ENCODE measurements at places on chromosomes 5 and 9. TPM values are rescaled to one million over a fixed set of nuclear protein-coding genes. Genes with fewer than 3 reads are reported as not detected.

GRCh38 chr5:57037355-57037754 is 85.4 kb upstream of the MIER3 start:
- peak; percentile 43 for DNase-seq

- no peak for DNase-seq
Measured at GRCh38 chr5:40429258-40430100, 250.2 kb upstream of the PTGER4 start.

DNA sequence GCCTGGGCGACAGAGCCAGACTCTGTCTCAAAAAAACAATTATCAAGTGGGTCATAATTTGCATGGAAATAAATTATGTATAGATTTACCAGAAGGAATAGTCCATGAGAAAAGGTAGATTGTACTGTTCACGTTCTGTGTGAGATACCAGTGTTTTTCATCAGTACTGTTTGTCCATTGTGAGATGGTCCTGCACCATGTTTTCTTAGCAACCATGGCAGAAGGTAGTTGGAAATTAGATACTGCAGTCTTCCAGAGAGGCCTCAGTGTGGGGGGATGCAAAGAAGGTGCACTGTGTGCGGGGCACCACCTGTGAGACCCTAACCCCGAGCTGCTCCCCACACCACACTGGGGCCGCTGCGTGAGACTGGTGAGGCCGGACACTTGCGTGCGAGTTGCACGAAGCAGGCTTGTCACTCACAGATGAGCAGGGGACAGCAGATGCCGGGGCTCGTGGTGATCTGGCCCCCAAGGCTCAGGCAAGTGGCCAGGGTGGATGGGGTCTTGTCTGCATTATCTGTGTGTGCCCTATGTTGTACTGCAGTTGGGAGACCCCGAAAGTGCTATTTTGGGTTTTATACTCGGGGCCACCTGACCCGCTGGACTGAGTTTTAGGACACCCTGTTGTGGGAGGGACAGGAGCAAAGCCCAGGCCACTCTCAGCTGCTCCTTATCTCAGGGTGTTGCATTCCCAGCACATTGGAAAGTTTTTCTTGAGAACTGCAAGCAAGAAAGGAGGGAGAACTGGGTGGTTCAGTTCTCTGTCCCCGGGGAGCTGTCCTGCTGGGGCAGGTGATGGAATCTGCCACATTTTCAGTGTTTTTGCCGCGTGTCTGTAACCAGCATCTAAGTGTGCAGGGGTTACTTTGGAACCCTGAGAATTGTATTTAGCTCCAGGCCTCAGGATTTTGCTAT is 61.9 kb downstream of the EHMT1 start:
- peak; percentile 68 for DNase-seq

- no peak for DNase-seq
Measured at GRCh38 chr9:132141344-132141947, 20.4 kb upstream of the NTNG2 start.

DNA sequence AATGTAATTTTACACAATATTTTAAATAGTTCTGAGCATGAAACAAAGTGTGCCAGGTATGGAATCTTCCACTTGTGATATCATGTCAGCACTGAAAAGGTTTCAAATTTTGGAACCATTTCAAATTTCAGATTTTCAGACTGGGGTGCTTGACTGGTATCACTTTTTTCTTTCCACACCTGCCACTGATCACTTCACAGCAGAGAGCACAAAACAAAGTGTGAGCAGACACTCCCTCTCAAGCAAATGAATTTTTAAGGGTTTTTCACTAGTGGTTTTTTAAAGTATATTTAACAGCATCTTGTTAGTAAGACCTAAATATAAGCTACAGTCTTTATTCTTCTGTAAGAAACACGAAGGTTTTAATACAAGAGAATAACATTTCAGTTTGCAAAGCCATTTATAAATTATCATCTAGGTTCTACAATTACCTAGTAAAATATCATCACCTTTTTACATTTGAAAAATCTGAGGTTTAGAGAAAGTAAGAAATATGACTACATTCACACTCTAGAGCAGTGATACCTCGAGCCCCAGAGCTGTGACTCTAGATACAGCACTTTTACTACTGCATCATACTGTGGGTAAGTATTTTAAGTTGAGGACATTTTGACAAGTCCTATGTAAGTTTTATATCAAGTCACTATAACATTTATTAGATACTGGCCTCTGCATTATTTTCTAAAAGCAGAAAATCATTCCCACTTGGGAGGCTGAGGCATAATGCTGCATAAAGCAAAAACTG is 14.6 kb downstream of the GOLPH3 start:
- no peak for DNase-seq

GRCh38 chr5:74374656-74375055 is 265.9 kb downstream of the ENC1 start:
- no peak for DNase-seq

DNA sequence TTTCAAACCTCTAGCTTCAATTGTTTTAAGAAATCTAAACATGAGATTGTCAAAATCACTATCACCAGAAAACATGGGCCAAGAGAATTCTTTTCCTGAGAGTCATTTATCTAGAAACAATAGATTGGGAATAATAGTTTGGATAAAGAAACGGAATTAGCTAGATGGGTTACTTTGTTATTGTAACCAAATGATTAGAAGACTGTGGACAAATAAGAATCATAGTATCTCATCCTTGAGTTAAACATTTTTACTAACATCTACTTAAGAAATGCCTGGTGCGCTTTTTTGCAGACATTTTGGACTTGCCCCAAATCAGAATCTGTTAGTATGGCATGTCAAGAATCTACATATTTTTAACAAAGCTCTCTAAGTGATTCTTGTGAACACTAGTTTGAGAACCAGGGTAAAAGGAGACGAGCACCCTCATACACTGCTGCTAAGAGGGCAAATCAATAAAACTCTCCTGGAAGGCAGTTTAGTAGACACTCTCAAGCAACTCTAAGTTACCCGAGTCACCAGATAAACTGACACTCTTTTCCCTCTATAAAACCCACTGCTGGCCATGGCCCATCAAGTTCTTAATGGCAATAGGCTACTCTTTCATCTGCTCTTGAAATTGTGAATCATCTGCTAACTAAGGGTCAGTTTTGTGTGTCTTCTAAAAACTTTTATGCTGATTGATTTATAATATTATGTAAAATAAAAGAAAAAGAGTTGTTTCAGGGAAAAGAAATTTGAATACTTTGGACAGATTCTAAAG is 39.1 kb downstream of the TPD52L3 start:
- DNase-seq, result no peak

DNA sequence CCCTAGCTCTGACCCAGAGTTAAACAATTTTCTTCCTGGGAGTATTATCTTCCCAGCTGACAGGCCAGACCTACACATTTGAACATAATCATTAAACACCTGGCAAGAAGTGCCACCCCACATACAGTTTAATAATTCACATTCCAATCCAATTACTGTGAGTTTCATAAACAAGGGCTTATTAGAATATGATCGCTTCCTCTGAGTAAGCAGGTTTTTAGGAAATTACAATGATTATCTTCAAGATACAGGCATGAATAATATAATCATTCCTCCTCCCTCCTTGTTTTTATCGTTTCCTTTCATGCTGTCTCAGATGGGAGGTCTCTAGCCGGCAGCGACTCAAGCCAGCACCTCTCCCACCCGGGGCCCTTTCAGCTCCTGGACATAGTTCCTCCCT is 15.8 kb upstream of the KIF4B start:
- DNase-seq, result no peak

DNA sequence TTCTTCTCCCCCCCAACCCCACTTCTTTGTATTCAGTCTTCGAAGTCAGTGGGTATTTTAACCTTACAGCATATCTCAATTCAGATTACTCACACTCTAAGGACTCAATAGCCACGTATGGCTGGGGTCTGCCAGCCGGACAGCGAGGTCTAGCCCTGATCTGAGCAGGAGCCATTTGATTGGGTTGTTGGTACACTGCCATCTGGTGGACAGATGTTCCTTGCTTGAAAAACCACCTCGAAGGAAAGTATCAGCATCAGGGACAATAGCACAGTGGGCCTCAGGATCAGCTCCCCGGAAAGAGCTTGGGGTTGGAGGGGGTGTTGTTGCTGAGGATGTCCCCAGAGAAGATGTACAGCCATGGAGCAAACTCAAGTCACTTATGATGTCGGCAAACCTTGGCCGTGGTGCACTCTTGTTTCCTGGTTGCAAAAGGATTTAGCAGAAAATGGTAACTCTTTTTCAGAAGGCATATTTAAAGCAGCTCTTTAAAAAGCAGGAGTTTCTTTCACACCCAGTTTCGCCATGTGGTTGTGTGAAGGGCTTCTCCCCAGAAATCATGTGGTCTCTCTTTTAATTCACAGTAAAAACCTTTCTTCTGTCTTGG is 31.7 kb upstream of the KCNMB1 start:
- peak; percentile 65 for DNase-seq

- DNase-seq, result no peak
Measured at GRCh38 chr5:41413074-41413473, 97.3 kb downstream of the PLCXD3 start.

DNA sequence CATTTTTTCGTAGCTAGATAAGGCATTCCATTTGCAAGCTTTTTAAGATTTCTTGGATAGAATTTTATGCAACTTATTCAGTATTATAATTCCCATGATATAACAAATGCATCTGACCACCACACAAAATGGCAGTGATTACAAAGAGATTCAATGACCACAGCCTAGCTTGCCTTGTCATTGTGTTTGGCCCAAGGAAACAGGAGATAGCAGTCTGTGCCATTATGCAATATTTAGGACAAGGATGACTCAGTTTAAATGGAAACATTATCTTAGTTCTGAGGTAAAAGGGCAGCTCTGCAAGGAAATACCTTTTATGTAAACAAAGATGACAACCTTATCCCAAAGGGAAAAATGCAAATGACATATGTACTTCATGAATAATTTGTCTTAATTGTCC is 89.8 kb downstream of the NUDT12 start:
- no peak for DNase-seq

- DNase-seq, result no peak
Measured at GRCh38 chr9:94973451-94973941, 247.0 kb downstream of the AOPEP start.

GRCh38 chr5:53942724-53943123 is 367.6 kb downstream of the ARL15 start:
- no peak for DNase-seq

DNA sequence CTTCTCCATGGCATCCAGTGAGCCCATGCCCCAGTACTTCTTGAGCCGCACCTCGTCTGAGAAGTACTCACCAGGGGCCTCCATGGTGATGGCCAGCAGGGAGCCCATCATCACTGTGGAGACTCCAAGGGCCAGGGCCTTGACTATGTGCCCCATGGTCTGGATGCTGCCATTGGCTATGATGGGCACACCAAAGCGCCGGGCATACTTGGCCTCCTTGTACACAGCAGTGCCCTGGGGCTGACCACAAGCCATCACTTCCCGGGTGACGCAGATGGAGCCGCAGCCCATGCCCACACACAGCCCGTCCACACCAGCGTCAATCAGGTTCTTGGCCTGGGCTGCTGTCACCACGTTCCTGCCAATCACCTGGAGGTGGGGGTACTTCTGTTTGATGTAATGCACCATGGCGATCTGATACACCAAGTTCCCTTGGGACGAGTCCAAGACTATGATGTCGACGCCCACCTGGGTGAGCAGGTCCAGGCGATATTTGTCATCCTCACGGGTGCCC is 7.0 kb upstream of the DCAF12 start:
- DNase-seq, result no peak

- no peak for DNase-seq
Measured at GRCh38 chr9:133103183-133103986, 17.7 kb downstream of the RALGDS start.

GRCh38 chr9:11868795-11869194 is 824.4 kb upstream of the TYRP1 start:
- no peak for DNase-seq

GRCh38 chr9:22119522-22120158 is 110.5 kb upstream of the CDKN2B start:
- DNase-seq, result peak; percentile 24

GRCh38 chr9:89793124-89793495 is 188.3 kb downstream of the GADD45G start:
- DNase-seq, result no peak

DNA sequence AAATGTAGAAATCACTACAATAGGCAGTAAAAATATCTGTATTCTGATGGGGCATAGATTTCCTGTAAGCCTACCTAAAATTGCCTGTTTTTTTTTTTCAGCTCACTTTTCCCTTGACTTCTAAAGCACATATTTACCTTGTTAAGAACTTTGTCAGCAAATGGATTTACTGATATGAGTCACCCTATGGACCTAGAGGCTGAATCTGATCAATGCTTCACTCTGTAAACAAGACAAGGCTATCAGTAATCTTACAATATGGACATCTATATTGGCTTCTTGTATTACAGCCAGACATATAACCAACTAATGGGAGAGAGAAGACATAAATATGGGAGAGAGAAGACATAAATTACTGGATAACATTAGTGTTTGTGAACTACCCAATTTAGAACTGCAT is 792.7 kb upstream of the CHD1 start:
- no peak for DNase-seq

DNA sequence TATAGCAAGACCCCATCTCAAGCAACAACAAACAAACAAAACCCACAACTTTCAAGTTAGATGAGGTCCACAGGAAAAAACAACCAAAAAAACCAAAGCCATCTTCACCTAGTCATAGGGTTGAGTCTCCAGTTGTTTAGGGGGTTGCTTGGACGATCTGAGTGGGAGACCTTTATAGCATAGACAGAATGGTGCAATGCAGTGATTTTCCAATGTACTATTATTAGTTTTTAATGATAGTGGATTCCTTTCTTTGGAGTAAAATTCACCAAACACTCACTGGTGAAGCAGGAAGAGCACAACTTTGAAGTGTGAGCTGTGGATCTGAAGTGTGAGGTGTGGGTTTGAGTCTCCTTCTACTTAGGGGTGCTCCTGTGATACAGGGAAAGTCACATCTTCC is 67.0 kb upstream of the KLF9 start:
- DNase-seq, result no peak

- no peak for DNase-seq
Measured at GRCh38 chr5:74543162-74543995, 97.1 kb downstream of the ENC1 start.

Gene CEL
- total RNA-seq, result 1.9 TPM

DNA sequence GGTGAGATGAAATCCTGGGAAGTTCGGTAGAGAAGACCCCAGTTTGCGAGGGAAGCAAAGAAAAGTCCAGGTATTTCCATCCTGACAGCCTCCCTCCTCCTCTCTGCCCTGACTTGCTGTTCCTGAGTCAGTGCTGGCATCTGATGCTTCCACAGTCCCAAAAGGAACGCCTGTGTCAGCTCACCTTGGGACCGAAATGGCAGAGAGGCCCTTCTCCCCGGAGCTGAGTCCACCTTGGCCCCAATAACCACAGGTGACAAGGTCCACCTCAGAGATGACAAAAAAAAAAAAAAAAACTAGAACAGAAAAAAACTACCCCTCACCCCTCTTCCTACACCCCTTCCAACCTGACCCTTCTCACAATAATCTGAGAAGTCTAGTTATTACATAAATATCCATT is 31.6 kb downstream of the SLC6A7 start:
- no peak for DNase-seq

DNA sequence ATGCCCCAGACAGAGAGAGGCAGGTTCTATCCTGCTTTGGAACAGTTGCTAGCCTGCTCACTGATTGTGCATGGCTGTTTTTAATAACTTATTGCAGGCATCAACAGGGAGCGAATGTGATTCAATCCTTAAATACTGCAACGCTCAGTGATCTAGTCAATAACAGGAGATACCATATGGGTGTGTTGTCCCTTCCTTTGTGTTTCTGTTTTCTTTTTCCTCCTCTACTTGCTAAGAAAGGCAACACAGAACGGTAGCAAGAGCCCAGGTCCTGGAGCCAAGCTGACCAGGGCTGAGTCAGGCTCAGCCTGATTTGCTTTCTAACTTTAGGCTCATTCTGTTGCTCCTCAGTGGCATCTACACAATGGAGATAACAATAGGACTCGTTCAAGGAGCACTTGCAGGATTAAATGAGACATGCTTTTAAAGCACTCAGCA is 98.6 kb upstream of the EQTN start:
- no peak for DNase-seq

Gene TAF11L10
- not detected for total RNA-seq

Gene AJM1
- 3.6 TPM for total RNA-seq
